ENCODE measurements at places on chromosomes 7 and 10. TPM values are rescaled to one million over a fixed set of nuclear protein-coding genes. Genes with fewer than 3 reads are reported as not detected.

FAM13C gene
- total RNA-seq = 11.9 TPM

EIF5AL1 gene
- total RNA-seq = 0.24 TPM

FAM20C gene
- total RNA-seq = 62.5 TPM

SLC18A3 gene
- total RNA-seq = not detected

ANKRD22 gene
- not detected for total RNA-seq

SPDYE5 gene
- not detected for total RNA-seq

KAT6B gene
- 25.2 TPM for total RNA-seq

CALHM3 gene
- not detected for total RNA-seq

HMX2 gene
- total RNA-seq = not detected

CALML3 gene
- not detected for total RNA-seq

MBLAC1 gene
- total RNA-seq = 2.7 TPM

OR2A12 gene
- not detected for total RNA-seq

TACC2 gene
- 237 TPM for total RNA-seq

CPN1 gene
- not detected for total RNA-seq

CFAP43 gene
- total RNA-seq = not detected

CTBP2 gene
- total RNA-seq = 36.8 TPM

FFAR4 gene
- 0.39 TPM for total RNA-seq

PARD3 gene
- 23.1 TPM for total RNA-seq

CLEC5A gene
- 0.12 TPM for total RNA-seq

UPP1 gene
- 39.1 TPM for total RNA-seq

ATG9B gene
- total RNA-seq = 0.13 TPM

GATA3 gene
- total RNA-seq = 2.1 TPM

SMKR1 gene
- not detected for total RNA-seq

BHLHA15 gene
- total RNA-seq = 0.37 TPM

ATOH7 gene
- total RNA-seq = not detected

ANKRD30A gene
- 0.21 TPM for total RNA-seq

FOXP2 gene
- total RNA-seq = 2.4 TPM

GTF2IRD1 gene
- 19.3 TPM for total RNA-seq

IPMK gene
- total RNA-seq = 2.7 TPM

AKR1C4 gene
- total RNA-seq = not detected

TMEM236 gene
- 0.71 TPM for total RNA-seq

NEURL1 gene
- 0.12 TPM for total RNA-seq

SPDYE6 gene
- total RNA-seq = not detected

CRTAC1 gene
- total RNA-seq = 9.6 TPM

GPR37 gene
- 0.24 TPM for total RNA-seq

OR13A1 gene
- total RNA-seq = not detected

FASTK gene
- total RNA-seq = 62.9 TPM

ZCCHC24 gene
- 56.6 TPM for total RNA-seq

SEMA3C gene
- 44.1 TPM for total RNA-seq

CHST3 gene
- total RNA-seq = 40.0 TPM

UNCX gene
- total RNA-seq = not detected

HPSE2 gene
- 0.18 TPM for total RNA-seq

FAM221A gene
- total RNA-seq = 3.0 TPM

NEUROG3 gene
- 0.27 TPM for total RNA-seq

MSMB gene
- total RNA-seq = not detected

COL1A2 gene
- 258 TPM for total RNA-seq

SAMD9 gene
- total RNA-seq = 5.5 TPM

INSYN2A gene
- not detected for total RNA-seq

PHKG1 gene
- 21.9 TPM for total RNA-seq
